ENCODE measurements at places on chromosomes 6 and 20. TPM values are rescaled to one million over a fixed set of nuclear protein-coding genes. Genes with fewer than 3 reads are reported as not detected.

DNA sequence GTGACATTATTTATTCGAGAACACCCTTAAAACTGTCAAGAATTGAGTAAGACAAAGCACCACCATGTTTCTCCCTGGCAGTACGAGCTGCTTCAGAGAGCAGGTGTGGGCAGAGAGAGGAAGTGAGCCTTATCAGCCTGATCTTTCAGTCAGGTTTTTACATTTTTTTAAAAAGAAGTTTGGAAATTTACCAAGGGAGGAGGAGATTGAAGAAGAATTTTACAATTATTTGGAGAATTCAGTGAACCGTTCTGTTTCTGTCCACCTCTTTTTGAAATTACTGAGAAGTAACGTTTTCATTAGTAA, 75.5 kb downstream of the ZDHHC14 start:
- DNase-seq = no peak

GRCh38 chr6:157302736-157303135, 20.6 kb downstream of the TMEM242 start:
- DNase-seq = no peak

GRCh38 chr6:34223381-34223955, 13.2 kb upstream of the HMGA1 start:
- no peak for DNase-seq

DNA sequence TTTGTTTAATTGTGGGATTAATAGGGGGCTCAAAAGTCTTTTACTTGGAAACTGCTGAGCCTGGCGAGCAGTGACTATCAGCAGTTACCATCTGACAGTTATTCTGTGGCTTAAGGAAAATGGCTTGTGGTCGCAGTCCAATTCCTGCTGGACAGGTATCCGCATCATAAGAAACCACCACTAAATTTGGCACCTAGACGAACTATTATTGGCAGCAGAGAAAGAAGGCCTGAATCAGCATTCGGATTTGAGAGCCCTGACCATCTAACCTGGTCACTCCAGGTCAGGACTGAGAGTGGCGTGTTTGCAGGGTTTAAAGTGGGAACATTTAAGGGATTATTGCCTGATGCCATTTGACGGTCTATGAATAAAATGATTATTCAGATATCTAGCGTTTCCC, 146.4 kb downstream of the RPS12 start:
- peak; percentile 59 for DNase-seq

DNA sequence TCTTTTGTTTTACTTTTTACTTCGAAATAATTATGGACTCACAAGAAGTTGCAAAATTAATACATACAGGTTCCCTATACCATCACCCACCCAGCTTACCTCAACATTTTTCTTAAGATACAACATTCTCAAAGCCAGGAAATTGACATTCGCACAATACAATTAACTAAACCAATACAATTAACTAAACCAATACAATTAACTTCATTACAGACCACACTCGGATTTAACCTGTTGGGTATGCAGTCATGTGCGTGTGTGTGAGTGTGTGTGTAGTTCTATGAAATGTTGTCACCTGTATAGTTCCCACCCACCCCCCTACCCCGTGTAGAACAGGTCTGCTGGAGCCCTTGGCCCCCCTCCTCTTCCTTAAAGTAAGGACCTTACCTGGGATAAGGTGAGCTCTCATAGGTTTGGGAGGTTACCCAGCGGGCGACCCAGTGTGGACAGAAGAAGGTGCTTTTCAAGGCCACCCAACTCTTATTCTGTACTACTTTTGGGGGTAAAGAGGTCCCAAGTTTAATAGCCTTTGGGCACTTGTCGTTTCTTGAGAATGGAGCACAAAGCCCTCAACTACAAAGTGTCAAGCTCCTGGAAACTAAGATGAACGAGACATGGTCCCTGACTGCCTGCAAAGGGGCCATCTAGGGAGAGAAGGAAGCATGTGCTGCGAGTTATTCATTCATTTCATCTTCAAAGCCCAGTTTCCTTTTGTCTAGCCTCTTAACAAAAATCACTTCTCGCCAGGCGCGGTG, 544 bp upstream of the STK38 start:
- DNase-seq = no peak

GRCh38 chr6:89412071-89413005, at the start of gene RRAGD:
Gene RRAGD, minus strand, starts transcription at chr6:89412273. Its CDS starts 280 bp downstream, at chr6:89411993.
- DNase-seq = peak; percentile 14

DNA sequence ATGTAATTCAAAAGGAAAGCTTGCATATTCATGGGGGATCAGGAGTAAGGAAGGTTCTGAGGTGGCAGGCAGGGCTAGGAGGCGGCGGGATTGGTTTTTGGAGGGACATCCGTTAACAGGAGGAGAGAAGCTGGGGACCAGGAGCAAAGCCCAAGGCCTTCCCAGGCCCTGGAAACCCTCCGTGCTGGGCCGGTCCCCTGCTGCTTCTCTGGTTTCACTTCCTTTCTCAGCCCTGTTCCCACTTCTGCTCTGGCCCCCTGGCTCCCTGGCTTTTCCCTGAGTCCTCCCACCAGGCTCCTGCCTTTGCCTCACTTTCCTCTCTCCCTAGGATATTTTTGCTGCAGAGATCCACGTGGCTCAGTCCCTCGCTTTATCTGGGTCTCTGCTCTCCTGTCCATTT, 26.4 kb upstream of the SALL4 start:
- no peak for DNase-seq

DNA sequence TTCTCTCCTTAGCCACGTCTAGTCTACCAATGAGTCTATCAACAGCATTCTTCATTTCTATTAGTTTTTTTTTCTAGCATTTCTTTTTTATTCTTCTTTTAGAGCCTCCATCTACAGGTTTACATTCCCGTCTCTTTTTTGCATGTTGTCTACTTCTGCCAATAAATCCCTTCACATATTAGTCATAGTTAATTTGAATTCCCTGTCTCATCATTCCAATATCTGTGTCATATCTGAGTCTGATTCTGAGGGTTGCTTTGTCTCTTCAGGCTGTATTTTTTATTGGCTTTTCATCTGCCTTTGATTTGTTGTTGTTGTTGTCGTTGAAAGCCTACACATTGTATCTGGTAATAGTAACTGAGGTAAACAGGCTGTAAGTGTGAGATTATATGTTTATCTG, 104.6 kb downstream of the HMGCLL1 start:
- peak; percentile 3 for DNase-seq

- DNase-seq = peak; percentile 20
Measured at GRCh38 chr20:2236256-2236655, 59.5 kb upstream of the TGM3 start.

GRCh38 chr6:131129689-131130553, 5.3 kb upstream of the AKAP7 start:
- peak; percentile 32 for DNase-seq

- DNase-seq = no peak
Measured at GRCh38 chr20:8428988-8429387, 296.9 kb downstream of the PLCB1 start.

FOXF2 gene
- total RNA-seq = not detected

SIRPG gene
- not detected for total RNA-seq

TRIM10 gene
- not detected for total RNA-seq

RAET1L gene
- total RNA-seq = 2.6 TPM

JPH2 gene
- 14.2 TPM for total RNA-seq

TRAPPC3L gene
- not detected for total RNA-seq

F13A1 gene
- not detected for total RNA-seq

FAM184A gene
- 0.17 TPM for total RNA-seq

IL20RA gene
- total RNA-seq = not detected

FILIP1 gene
- under 0.01 TPM for total RNA-seq

All from mammary epithelial cell (primary cell).